Head of caudate nucleus (tissue), 42 donors: ENCODE measurements at places on chromosomes 3 and 15.

DNA sequence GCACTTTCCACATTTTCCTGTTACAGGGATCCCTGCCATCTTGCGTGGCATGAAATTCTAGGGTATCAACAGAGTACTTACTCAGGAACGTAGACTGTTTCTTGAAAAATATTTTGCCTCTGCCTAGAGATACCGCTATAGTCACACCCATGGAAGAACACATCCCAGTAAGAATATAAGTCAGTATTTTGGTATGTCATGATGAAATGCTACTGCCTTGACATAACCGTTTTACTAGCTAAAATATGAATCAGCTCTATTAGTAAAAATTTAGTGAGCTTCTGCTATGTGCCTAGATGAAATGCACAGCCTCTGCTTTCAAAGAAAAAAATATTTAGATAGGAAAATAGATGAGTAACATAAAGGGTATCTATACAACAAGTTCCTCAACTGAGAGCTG is 276.4 kb downstream of the TBC1D5 start:
- no peak for DNase-seq

GRCh38 chr15:55993804-55994560 is 570 bp upstream of the NEDD4 start:
- DNase-seq = peak; percentile 4

DNA sequence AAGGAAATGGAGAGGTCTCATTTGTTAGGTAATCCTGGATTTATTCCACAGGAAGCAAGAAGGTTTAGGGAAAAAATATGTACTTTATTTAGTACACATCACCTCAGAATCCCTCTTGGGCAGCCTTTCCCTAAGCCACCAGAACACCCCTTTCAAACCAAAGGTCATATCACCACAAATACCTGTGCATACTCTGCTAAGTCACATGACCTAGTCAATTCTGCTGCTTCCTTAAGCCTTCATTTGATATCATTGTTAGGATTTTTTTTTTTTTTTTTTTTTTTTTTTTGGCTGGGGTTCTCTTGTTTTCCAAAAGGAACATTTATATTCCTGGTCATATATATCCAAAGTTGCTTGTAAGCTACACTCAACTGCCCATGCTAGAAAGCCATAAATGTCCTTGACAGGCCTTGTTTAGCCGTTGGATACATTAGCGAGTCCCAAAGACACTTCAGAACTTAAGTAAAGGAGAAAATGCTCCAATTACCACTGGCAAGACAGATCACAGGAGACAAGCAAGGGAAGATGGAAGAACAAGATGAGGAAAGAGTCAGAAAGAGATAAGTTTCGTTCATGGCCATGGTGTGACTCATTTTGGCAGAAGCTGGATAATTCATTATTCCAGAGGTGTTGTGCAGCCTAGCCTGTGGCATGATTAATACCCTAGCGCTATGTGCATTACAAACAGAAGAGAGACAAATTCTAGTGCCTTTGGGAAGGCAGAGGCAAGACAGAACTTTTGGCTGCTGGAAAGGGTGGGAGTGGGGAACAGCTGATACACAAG is 155.6 kb upstream of the SLC2A2 start:
- DNase-seq = no peak

DNA sequence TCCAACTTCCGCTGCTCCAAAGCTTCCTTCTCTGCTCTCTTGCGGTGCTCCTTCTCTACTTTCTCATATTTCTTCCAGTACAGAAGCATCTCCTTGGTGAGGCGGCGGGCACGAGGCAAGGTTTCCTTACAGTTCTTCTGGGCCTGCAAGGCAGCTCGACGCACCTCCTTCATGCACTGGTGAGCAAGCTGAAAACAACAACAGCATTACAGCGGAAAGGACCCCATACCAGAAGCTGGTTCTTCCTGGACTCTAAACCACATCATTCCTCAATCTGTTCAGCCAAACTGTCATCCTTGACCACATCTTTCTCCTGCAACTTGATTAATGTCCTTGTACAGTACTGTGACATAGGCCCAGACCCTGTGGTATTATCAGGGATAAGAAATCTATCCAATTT is 36.4 kb downstream of the INO80 start:
- DNase-seq = no peak

DNA sequence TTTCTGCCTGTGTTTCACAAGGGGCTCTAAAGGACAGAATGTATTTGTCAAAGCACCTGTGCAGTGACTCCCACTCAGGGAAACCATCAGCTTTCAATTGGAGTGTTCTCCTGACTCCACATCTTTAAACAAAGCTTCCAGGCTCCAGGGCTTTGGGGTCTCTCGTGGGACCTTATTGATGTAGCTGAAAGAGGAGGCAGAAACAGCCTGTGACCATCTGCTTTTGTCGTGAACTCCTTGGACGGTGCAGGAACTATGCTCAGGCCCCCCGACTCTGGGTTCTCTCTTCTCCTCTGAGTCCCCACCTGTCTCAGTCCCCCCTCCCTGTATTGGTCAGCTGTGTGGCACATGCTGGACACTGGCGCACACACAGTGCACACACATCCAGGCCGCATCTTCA is 486.8 kb downstream of the GABRG3 start:
- DNase-seq = no peak

DNA sequence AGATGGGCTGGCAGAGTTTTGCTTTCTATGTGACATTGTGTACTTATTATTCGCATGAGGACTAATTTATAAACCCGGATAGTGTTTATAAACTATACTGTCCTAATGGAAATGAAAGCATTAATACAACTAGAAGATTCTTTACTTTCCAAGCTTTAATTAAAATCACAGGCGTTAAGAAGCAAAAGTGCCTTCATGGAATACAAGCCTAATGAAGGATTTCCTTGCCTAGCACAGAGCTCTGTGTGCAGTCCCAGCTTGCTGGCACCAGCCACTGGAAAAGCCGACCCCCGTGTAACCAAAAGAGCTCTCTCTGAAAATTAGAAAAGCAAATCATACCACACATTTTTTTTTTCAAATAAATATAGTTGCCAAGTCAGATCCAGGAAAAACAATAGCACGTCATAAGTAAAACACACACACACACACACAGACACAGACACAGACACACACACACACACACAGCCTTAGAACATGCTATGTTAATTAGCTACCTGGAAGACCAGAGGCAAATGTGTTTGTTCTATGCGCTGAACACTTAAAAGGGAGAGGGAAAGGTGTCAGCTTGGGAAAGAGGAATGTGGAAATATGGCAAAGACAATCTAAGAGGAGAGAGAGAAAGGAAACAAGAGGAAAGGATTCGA is 1084.2 kb downstream of the TUSC7 start:
- DNase-seq = no peak

- peak; percentile 44 for DNase-seq
Observed at GRCh38 chr3:132721479-132722164, 587 bp downstream of the NPHP3 start.

- DNase-seq = no peak
Observed at GRCh38 chr15:62588938-62589670, 424.0 kb upstream of the C2CD4B start.

- DNase-seq = peak; percentile 26
Observed at GRCh38 chr15:80512726-80513660, 108.8 kb downstream of the ARNT2 start.

DNA sequence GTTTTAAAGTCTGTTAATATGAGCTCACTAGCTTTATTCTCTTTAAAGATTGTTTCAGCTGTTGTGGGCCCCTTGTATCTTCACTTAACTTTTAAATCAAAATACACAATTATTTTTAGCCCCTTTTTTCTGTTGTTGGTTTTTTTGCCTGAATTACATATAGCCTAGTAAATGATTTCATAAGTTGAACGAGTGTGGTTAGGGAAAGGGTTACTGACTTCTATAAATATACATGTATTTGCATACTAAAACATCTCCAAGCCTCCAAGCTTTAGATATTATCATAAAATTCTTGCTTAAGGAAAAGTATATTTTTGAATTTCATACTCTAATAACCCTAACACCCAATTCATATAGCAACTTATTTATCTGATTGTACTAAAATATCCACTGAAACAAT is 73.2 kb upstream of the ARL6 start:
- DNase-seq = no peak

DNA sequence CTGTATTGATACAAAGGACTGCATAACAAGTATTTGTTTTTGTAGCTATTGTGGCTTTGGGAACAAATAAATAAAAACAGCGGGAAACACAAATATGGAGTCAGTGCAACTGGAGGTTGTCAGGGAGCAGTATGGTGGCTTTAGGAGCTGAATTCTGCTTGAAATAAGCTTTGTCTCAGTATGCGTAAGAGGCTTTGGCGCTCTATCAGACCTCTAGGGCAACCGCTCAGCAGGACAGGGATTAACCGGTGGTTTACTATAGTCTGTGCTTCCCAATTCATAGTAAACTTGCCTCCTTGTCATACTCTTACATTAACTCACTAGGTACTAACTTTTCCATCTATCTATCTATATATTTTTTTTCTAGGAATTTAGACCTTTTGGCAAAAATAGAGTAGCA is 104.6 kb downstream of the ZIC1 start:
- DNase-seq = no peak

DNA sequence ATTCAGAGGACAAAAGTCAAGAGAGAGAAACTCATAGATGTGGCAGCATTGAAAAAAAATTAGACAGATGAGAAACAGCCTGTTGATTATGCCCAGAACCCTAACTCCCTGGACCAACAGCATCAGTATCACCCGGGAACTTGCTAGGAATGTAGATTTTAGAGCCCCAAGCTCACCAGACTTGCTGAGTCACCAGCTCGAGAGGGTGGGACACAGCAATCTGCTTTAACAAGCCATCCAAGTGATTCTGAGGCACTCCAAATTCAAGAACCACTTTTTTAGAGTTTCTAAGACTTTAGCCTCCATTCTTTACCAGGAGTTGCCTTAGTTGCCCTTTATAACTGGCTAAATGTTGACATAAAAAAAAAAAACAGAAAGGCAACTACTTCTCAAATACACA is 70.9 kb downstream of the CGGBP1 start:
- no peak for DNase-seq

- DNase-seq = no peak
Observed at GRCh38 chr3:44125246-44125645, 116.4 kb upstream of the TOPAZ1 start.

GRCh38 chr3:31297726-31298298 is 234.9 kb upstream of the STT3B start:
- no peak for DNase-seq

GRCh38 chr15:89358435-89358754 is 23.8 kb upstream of the POLG start:
- DNase-seq = no peak

- no peak for DNase-seq
Observed at GRCh38 chr3:128804017-128804810, 75.2 kb upstream of the ACAD9 start.

DNA sequence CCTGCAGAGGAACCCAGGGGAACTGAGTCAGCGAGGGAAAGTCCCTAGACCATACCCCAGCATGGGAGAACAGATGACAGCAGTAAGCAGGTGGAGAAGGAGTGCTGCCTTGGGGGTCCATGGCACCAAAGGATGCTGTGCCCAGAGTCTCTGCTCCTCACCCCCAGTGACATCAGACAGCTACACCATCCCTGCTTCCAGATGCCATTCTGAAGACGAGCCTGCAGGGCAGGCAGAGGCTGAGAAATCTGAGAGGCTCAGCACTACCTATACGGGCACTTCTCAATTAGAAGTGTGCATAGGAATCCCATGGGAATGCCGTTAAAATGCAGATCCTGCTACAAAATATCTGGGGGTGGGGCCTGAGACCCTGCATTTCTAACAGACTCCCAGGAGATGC is 211.3 kb upstream of the NSMCE3 start:
- DNase-seq = no peak

DNA sequence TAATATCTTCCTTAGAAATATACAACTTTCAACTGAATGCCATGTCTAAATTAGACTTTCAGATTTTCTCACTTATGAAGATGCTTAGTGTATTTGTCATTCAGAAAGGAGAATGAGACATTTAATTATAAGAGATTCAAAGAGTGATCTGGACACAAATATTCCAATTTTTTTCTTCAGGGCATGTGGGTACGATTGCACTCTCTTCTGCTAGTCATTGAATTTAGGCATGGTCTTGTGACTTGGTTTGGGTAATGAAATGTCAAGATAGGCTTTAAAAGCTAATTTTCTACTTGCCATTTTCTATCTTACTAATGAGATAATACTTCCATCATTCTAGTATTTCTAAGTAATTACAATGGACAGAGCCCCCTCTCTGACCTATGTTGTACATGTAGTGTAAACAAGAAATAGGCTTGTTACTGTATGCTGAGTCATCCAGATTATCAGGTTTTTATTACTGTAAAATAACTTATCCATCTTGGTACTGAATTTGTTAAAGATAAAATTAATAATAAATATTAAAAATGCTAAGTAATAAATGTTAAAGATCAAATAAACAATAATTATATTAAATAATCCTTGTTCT is 770.8 kb upstream of the BCHE start:
- no peak for DNase-seq

GRCh38 chr15:56919031-56919608 is 676 bp downstream of the TCF12 start:
- DNase-seq = no peak

DNA sequence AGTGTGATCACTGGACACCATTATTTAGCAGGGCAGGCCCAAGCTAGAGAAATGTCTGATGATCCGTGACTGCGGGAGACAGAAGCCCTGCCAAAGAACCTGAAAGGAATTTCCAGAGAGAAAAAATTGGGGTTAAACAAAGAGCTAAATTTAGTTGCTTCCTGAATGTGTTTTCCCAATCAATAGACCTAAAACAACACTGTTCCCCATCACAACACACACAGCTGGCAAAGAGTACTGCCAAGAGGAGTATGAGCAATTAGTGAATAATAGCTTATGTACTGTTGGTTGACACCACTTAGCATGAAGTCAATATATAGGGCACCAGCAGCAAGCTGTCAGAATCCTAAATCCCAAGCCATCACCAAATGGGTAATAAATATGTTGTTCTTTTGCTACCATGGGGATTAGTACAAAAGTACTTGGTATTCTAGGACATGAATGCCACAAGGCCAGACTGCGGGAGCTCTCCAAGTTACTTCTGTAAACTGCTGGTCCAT is 35.7 kb downstream of the CLK3 start:
- DNase-seq = no peak

DNA sequence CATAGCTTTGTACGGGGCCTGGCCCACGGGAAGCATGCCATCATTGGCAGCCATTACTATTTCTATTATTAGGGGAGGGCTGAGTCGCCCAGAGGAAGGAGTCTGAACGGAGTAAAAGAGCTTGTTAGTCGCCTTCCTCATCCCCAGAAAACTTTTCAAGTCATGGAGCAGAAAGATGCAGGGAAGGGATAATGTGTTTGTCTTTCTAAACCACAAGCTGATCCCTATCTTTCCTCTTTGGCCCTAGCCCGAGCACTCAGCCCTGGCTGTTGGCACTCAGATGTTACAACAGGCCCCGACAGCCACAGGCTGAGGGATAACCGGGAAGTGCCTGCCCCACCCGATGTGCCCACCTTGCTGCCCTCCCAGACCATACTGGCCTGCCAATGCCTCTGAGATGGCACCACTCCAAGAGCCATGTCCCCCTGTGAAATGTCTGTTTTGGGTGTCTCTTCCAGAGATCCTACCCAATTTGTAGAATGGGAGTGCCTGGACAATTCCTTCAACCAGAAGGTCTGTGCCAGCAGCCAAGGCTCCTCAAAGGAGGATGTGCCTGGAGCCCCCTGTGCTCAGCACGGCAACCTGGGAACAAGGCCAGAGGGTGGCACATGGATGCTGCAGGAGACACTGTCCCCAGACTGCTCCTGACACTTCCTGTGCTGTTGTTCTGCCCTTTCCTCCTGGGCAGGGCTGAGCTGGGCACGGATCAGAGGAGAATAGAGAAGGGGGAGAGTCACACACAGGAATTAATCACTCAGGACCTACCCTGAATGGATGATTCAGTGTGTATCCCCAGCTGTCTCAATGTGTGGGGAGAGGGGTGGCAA is 10.8 kb downstream of the PAK6 start:
- DNase-seq = no peak
